ENCODE measurements at places on chromosomes 5 and 9.
A peak's percentile ranks its signal among the peaks of the same experiment; 100 is the strongest.

DNA sequence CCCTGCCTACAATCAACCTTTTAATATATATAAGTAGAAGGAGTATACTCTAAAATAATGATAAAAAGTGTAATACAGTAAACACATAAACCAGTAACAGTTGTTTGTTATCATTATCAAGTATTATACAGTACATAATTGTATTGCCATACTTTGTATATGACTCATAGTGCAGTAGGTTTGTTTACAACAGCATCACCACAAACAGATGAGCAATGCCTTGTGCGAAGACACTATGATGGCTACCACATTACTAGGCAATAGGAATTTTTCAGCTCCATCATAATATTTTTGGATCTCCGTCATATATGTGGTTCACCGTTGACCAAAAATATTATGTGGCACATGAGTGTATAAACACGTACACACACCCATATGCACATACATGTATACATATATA lies 69.7 kb upstream of the APC start:
- DNase-seq, result no peak

DNA sequence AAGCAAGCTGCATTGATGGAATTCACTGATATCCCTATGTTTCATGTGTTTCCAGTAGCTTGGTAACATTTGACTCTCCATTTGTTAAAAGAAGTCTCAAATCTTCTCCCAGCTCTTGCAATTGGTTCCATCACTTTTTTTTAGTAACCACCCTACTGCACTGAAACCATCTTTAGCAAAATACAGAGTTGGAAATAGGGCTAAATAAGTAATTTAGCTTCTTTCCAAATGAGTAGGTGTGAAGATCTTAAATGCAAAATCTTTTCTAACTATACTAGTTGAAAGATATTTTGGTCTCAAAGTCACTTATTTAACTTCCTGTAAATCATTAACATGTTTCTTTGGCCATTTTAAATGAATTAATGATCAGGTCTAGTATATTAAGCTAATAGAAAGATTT lies 138.1 kb downstream of the DIRAS2 start:
- no peak for DNase-seq

DNA sequence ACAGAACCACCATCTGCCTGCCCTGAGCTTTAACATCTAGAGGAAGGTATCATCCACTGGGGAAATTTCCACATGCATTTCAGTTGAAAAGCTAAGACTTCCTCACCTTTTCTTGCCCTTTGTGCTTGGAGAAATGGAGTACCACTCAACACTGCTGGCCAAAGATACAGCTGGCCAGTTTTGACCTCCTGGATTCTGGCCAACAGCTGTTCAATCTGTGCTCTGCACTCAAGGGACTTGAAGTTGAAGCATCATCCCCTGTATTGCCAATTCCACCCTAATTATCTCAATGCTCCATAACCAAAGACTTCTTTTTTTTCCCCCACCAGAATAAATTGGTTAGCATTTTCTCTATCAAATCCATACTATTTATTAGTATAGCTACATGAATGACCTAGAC lies 70.4 kb upstream of the PRDM9 start:
- no peak for DNase-seq

GRCh38 chr9:131754846-131755245 lies 15.0 kb upstream of the RAPGEF1 start:
- DNase-seq, result no peak

GRCh38 chr5:44887722-44888121 lies 79.0 kb downstream of the MRPS30 start:
- no peak for DNase-seq

DNA sequence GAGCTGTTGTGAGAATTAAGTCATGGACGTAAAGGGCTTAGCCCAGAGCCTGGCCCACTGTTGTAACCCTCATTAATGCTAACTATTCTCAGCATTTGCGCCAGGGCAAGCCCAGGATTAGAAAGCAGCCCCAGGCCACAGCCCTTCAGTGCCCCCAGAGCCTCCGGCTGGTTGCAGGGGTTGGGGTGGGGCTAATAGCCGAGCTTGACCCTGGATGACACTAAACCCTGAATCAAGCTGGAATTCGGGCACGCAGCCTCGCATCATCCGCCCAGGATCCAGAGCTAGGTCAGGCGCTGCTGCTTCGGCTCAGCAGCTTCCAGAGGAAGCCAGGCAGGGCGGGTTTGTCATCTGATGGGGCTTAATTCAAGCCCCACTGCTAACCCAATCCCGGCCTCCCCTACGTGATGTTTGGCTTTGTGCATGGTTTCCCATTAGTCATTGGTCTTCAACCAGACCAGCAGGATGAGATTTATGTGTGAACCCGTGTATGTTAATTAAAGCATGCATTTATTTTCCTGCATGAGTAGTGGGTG lies 1.2 kb upstream of the MEGF9 start:
- DNase-seq, result peak; percentile 42

GRCh38 chr9:95816716-95817115 lies 58.8 kb upstream of the ERCC6L2 start:
- DNase-seq, result no peak

DNA sequence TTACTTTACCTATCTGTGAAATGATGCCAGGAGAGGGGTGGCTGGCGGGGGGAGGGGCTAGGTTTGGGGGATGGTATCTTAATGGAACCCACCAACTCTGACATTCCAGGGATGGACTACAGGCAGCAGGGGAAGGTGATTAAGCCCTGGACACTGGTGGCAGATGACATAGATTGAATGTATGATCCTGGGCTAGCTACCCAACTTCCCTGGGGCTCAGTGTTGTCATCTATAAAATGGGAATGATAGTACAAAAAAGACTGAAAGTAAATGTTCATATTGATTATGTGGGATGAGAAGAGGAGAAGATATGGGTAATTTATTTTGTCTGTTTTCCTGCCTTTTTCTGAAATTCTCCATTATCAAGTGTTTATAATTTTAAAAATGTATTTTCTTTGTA lies 6.2 kb downstream of the CORO2A start:
- DNase-seq, result no peak

DNA sequence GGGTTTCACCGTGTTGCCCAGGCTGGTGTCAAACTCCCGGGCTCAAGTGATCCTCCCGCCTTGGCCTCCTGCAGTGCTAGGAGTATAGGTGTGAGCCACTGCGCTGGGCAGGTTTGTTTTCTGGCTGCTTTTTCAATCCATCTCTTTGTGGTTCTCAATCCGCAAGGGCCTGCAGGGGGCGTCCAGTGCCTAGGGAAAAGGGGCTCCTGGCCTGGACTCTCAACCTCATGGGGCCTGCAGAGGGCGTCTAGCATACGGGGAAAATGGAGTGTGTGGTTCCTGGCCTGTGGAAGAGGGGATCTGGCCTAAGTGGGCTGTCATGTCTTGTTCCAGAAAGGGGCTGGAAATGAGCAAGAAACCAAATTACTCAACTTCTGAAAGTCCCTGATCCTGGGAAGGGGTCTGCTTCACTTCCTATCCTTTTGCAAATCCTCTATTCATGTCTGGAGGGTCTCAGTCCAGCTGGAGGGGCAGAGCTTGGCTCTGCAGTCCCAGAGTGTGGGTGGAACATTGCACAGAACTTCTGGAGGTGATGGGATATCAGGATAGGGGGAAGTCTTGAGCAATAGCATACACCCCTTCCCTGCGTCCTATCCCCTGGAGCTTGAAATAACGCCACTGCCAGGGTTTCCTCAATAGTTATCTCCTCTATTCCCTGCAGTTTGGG lies 12.7 kb upstream of the CCL27 start:
- DNase-seq, result peak; percentile 71

All from neuronal stem cell (in vitro differentiated cells).